ENCODE measurements at places on chromosomes 11 and 22.

- no peak for DNase-seq
These were observed 8.4 kb upstream of the KCNQ1OT1 start for GRCh38 chr11:2708151-2708581.

GRCh38 chr11:20417771-20418170 lies 30.3 kb downstream of the PRMT3 start:
- DNase-seq = no peak

GRCh38 chr22:40008726-40009291 lies 14.1 kb downstream of the FAM83F start:
- DNase-seq = no peak

DNA sequence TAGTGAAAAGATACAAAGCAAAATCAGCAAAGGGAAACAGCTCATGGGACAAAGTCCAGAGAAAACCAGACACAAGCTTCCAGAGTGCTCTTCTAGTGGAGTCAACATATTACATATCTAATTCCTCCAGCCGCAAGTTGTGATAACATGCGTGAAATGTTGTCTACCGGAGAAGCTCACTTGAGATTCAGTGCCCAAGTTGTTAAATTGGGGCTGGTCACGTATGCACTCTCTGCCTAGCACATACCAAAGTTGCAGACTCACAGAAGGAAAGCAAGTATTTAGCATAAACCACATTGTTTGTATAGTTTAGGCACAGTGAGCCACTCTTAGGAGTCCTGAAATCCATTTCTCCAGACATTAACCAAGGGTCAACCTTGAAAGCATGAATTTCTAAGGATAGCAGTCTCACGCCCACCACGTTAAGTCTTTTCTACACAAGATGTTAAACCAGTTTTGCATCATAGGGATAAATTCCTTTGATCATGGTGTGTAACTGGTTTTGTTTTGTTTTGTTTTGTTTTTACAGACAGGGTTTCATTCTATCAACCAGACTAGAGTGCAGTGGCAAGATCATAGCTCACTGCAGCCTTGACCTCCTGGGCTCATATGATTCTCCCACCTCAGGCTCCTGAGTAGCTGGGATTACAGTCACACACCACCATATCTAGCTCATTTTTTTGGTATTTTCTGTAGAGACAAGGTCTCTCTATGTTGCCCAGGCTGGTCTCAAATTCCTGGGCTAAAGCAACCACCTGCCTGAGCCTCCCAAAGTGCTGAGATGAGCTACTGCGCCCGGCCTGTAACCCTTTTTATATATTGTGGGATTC lies 39.5 kb upstream of the EP300 start:
- DNase-seq = no peak

GRCh38 chr11:2991452-2992233 lies 486 bp downstream of the NAP1L4 start:
- no peak for DNase-seq
